AG04449 (cell line): ENCODE measurements at places on chromosomes 1 and 21.

DNA sequence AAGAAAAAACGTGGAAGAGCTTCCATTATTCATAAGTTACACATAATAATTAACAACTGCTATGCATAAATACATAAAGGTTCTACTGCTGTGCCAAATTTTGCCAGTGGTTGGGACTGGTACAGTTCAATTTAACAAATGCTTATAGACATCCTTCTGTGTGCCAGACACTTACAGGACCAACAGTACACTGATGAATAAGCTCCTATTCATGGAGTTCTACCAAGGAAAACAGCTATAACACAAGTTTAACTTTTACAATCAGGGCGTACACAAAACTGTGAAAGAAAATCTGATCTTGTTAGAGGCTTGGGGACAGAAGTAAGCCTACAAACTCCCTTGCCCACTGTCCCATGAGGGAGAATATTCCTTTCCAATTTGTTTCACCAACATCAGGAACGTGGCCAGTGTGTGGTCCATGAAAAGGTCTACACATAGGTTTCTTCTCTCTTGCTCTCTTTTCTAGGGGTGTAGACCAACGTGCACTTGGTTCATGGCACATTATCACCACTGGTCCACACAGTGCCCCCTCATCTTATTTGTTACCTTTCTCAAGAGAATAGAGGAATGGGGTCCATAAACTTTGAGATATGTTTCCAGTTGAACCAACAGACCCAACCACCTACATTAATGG, 10.1 kb downstream of the NRIP1 start:
- no peak for DNase-seq

GRCh38 chr1:54493608-54494007, 54.4 kb upstream of the ACOT11 start:
- DNase-seq = no peak

GRCh38 chr21:44532712-44533111, 7.3 kb downstream of the KRTAP10-1 start:
- no peak for DNase-seq

GRCh38 chr1:234969011-234969441, 159.6 kb downstream of the TOMM20 start:
- DNase-seq = no peak

GRCh38 chr1:206699000-206699586, 14.4 kb downstream of the MAPKAPK2 start:
- DNase-seq = no peak

GRCh38 chr21:25742900-25743299, 8.1 kb downstream of the GABPA start:
- DNase-seq = no peak

DNA sequence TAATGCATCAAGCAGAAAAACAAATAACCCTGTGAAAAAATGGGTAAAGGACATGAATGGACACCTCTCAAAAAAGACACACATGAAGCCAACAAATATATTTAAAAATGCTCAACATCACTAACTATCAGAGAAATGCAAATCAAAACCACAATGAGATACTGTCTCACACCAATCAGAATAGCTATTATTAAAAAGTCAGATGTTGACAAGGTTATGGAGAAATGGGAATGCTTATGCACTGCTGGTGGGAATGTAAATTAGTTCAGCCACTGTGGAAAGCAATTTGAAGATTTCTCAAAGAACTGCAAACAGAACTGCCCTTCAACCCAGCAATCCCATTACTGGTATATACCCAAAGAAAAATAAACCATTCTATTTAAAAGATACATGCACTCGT, 86.6 kb upstream of the TNFSF4 start:
- DNase-seq = no peak

DNA sequence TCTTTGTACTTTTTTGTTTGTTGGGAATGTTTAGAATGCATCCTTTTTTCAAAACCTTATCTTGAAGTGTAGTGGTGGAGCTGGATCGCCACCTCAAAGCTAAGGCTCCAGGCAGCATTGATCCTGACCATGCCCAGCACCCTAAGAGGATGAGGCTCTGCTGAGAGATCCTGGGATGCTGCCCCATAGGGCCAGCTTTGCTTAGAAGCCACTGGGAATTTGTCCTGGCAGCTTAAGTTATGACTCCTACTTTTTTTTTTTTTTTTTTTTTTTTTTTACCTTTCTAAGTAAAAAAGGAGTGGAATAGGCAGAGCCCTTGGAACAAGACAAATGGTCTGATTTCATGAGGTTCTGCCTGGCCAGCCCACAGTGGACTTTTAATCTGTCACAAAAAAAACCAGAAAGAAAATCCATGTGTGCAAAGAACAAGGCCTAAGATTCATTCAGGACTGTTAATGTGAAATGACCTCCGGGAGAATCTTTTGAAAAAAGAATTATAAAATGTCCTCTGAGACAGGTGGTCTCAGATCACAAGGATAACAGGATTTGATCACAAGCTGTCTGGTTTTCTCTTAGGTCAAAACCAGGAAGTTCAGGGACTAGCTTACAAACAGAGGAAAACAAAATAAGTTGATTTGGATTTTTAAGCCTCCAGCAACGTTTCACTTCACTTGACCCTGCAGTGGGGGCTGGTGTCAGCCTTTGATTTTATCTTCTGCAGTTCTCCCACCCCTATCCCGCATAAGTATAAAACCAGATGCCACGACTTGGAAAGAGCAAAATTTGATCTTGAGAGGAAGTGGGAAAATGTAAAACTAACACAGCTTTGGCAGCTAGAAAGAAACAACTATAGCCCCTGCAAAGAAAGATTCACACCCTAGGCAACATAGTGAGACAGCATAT, 25.9 kb upstream of the RAP1A start:
- DNase-seq = no peak

GRCh38 chr1:40711465-40712404, 20.2 kb downstream of the NFYC start:
- DNase-seq = no peak

DNA sequence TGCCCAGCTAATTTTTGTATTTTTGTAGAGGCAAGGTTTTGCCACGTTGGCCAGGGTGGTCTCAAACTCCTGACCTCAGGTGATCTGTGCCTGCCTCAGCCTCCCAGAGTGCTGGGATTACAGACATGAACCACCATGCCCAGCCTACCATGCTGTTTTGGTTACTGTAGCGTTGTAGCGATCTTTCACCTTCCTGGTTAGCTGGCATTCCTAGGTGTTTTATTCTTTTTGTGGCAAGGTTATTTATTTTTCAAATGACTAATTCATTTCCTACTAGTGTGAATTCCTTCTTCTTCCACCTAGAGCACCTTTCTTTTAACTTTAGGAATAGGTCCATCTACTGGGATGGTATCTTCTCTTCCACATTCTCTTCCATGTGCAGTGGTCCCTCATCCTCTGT, 29.3 kb downstream of the TMEM200B start:
- no peak for DNase-seq

- DNase-seq = no peak
Measured at GRCh38 chr1:114089502-114090138, 64.0 kb downstream of the SYT6 start.

GRCh38 chr1:2163205-2163604, 31.4 kb downstream of the FAAP20 start:
- no peak for DNase-seq

DNA sequence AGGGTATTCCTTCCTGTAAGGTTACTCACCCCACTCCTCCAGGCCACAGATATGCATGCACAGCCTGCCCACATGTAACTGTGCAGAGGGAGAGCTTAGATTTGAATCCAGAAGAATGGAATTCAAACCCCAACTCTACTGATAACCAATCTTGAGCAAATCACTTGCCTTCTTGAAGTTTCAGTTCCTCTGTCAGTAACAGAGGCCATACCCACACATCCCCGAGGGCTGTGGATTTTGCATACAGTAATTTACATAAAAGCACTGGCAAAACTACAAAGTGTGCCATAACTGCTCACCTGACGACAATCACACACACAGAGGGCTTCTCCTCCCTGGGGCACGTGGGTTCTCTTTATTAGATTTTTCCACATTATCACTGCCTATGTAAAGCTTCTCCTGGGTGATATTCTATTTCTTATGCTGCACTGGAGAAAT, 18.6 kb downstream of the CD247 start:
- no peak for DNase-seq

DNA sequence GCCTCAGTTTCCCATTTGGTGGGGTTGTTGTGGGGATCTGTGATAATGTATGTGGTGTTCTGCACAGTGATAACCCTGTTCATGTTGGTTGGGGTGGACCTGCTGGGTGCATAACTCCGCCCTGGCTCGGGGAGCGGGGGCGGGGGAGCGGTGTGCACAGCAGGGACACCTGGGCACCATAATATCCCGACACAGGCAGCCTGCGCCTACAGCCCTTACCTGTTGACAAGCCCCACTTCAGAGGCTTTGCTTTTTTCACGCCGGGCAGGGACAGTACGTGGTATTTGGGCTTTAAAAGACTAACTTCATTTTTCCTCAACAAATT, 48.0 kb upstream of the ACOT11 start:
- DNase-seq = no peak

DNA sequence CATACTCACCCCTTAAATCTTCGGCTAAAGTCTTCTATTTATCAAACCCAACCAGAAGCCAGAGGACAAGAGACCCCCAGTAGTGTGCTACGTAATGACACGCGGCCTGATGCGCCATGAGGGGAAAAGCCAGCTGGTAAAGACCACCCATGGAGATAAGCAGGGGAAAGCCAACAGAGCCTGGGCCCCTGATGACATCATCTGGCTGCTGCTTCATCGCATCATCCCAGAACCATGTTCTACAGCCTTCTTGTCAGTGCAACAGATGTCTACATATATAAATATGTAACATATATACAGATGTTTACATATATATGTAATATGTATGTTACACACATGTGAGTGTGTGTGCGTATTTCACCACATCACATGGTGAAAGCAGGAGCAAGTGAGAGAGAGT, 81.7 kb upstream of the VANGL1 start:
- DNase-seq = no peak

DNA sequence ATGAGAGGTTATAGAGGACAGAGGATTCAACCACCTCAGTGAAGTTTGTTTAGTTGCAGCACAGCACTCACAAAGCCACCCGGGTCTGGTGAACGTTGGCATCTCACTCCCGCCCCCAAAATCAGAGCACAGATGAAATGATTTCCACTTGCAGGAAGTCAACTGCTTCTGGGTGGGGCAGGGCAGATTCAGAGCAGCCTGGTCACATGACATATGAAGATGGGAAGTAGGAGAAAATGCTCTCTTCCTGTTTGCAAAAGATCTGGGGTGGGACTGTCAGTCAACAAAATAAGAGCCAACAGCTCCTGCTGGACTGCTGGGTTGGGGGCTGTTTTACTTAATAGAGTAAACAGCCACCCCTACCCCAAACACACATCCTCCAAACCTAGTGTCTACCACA, 43.2 kb downstream of the LRRC71 start:
- no peak for DNase-seq

- DNase-seq = no peak
Measured at GRCh38 chr1:220803401-220804201, 16.9 kb downstream of the MTARC1 start.

- DNase-seq = no peak
Measured at GRCh38 chr1:181936269-181936668, 125.2 kb downstream of the ZNF648 start.

GRCh38 chr21:38806153-38806941, 618 bp downstream of the ETS2 start:
- no peak for DNase-seq

DNA sequence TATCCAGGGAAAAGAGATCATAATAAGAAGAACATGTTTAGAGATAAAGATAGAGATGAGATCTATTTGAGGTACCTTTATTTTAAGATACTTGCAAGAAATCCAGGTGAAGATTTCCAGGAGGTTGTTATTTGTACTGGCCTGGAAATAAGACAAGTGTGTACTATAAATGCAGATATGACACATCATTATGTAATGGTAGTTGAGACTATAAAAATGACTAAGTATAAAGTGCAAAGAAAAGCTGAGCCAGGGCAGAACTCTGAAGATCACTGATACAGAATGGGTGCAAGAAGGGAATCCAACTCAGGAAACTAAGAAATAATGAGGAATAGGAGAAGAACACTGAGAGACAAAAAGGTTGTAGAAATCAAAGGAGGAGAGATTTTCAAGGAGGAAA, 378.2 kb upstream of the PBX1 start:
- no peak for DNase-seq

GRCh38 chr1:1599030-1599934, 653 bp downstream of the FNDC10 start:
- DNase-seq = no peak

GRCh38 chr1:185468626-185469025, 151.6 kb upstream of the IVNS1ABP start:
- DNase-seq = no peak

GRCh38 chr1:183932412-183932811, 105.1 kb downstream of the COLGALT2 start:
- no peak for DNase-seq

- no peak for DNase-seq
Measured at GRCh38 chr1:214638459-214638807, 35.4 kb downstream of the CENPF start.

- no peak for DNase-seq
Measured at GRCh38 chr21:26397545-26397944, 175.5 kb downstream of the CYYR1 start.

GRCh38 chr1:179951383-179952144, 3.0 kb upstream of the CEP350 start:
- DNase-seq = no peak

DNA sequence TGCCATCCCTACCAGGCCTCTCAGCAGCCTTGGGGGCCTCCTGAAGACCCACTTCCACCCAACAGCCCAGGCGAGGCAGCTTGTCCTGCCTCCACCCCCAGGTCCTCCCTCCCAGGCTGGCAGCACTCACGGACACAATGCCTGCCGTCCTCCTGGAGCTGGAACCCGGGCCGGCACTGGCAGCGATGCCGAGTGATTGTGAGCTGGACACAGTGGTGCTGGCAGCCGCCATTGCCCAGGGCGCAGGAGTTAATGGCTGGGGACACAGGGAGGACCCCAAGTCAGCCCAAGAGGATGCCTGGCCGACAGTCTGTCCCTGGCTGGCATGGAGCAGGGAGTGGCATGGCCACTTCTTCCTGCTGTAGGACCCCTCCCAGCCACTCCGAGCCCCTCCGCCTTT, 60.8 kb downstream of the ARHGEF16 start:
- DNase-seq = no peak

DNA sequence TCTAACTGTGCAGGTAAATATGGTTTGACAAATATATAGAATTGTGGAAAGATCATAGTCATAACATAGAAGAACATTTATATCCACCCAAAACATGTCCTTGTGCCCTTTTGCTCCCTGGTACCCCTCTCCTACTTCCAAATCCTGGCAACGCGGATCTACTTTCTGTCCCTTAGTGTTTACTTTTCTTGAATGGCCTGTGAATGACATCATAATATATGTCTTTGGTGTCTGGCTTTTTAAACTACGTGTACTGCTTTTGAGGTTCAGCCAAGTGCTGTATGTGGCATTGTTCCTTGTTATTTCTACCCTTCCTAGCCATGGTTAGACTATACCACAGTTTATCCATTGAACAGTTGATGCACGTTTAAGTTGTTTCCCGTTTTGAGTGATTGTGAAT, 155.6 kb downstream of the SDCCAG8 start:
- DNase-seq = no peak

GRCh38 chr1:215992620-215993019, 425.5 kb downstream of the KCTD3 start:
- DNase-seq = no peak
